ENCODE measurements at places on chromosomes 6 and 20.

DNA sequence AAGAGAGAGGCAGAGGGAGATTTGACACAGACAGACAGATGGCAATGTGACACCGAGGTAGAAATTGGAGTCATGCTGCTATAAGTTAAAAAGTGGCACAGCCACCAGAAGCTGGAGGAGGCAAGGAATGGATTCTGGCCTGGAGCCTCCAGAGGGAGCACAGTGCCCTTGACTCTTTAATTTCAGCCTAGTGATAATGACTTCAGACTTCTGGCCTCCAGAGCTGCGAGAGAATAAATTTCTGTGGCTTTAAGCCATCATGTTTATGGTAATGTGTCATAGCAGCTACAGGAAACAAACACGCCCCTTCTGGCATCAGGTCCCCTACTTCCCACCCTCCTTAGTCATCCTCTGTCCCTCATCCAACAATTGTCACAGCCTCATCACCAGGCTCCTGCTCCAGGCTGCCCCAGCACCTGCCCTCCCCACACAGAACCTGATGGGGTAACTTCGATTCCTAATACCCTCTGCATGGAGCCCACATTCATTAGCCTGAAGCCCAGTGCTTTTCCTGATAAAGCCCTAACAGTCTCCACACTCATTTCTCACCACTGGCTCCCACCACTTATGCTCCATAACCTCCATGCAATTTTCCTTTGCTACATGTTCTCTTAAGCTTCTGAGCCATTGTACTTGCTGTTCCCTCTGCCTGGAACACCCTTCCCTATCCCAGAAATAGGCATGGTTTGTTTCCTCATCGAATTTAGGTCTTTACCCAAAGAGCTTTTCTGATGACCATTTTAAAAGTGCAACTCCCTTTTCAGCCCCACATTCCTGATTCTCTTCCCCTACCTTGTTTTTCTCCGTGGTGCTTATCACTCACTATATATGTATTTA lies 69.7 kb upstream of the TOX2 start:
- peak; percentile 78 for DNase-seq

- no peak for DNase-seq
Observed at GRCh38 chr6:168475188-168476013, 34.4 kb downstream of the SMOC2 start.

DNA sequence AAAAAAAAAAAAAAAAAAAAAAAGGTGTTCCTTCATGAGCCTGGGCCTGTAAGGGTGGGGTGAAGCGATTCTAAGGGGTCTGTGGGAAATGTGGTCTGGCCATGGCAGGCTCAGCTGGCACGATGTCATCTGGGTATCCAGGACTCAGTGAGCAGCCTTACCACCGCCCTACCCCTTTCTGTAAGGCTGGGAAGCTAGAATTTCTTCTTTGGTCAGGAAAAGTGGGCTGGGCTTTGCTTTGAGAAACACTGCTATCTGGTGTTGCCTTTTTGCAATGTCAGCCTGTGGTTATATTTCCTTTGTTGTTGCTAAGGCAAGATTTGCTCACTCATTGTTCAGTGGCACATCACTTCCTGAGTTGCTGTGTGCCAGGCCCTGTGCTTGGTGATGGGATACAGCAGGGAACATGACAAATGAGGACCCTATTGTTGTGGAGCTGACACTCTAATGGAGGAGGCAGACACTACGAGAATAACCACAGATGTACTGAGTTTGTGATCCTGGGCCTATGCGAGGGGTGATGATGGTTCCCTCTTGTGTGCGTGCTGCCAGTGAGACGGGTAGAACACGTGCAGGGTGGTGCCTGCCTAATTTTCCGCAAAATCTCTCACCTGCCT lies 45.9 kb upstream of the ZNFX1 start:
- DNase-seq, result peak; percentile 92

- DNase-seq, result no peak
Observed at GRCh38 chr20:15091421-15092037, 754.1 kb upstream of the FLRT3 start.

DNA sequence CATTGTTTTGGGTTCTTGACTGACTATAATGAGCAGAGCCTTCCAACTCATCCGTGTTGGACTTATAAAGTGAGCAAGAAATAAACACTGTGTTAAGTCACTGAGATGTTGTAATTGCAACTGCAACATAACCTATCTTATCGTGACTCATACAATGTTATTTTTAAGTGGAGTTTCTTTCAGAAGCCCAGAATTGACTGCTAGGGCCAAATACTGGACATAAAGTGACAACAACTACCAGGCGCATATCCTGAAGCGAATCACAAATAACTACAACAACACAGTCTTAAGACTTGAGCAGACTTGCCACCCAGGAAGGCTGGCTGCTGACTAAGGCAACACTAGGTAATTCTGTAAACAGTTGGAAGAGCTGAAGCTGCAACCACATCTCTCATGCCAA lies 326.6 kb downstream of the COL12A1 start:
- no peak for DNase-seq
